Activated naive CD8-positive, alpha-beta T cell treated with anti-CD3 and anti-CD28 coated beads for 36 hours (primary cell): ENCODE measurements at places on chromosomes 5 and 9. TPM values are rescaled to one million over a fixed set of nuclear protein-coding genes. Genes with fewer than 3 reads are reported as not detected.

The FOXD4 gene
- total RNA-seq: not detected

The ABLIM3 gene
- not detected for total RNA-seq

The PCDHB10 gene
- total RNA-seq: not detected

The PCDHB7 gene
- total RNA-seq: not detected

The RGS7BP gene
- not detected for total RNA-seq

The ZNF454 gene
- not detected for total RNA-seq

The PCA3 gene
- not detected for total RNA-seq

The DAB2IP gene
- total RNA-seq: 0.18 TPM
